LoVo (cell line): ENCODE measurements at places on chromosomes 2 and 18.

GRCh38 chr2:234795272-234795920, 156.4 kb upstream of the SH3BP4 start:
- no peak for DNase-seq

- DNase-seq, result no peak
Measured at GRCh38 chr18:28760299-28760698, 583.4 kb upstream of the CDH2 start.

DNA sequence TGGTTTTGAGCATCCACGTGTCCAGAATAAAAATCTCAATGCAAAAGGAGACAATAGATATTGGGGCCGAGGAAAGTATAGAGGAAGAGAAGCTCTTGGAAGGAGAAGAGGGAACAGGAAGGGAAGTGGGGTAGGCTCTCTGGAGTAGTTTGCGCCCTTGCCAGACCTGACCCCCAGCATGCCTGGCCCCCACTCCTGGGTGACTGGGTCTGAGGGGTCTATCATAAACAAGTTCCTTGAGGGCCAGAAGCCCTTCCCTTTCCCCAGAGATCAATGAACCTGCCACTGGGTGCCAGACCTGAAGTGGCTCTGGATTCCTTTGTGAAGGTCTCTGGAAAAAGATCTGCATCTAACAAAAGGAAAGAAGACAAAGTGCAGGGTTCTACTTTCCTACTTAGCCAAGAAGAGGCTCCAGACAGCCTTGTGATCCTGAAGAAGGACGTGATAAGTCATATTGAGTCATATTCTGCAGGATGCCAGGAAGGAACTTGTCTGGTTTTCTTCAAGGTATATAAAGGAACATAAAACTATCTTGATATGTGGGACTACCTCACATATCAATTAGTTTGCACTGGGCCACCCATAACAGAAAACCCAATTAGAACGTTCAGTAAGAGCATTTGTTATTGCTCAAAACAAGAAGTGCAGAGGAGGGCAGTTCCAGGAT, 18.7 kb upstream of the ATOH8 start:
- no peak for DNase-seq

GRCh38 chr2:228131833-228132232, 49.7 kb downstream of the SPHKAP start:
- DNase-seq, result no peak

DNA sequence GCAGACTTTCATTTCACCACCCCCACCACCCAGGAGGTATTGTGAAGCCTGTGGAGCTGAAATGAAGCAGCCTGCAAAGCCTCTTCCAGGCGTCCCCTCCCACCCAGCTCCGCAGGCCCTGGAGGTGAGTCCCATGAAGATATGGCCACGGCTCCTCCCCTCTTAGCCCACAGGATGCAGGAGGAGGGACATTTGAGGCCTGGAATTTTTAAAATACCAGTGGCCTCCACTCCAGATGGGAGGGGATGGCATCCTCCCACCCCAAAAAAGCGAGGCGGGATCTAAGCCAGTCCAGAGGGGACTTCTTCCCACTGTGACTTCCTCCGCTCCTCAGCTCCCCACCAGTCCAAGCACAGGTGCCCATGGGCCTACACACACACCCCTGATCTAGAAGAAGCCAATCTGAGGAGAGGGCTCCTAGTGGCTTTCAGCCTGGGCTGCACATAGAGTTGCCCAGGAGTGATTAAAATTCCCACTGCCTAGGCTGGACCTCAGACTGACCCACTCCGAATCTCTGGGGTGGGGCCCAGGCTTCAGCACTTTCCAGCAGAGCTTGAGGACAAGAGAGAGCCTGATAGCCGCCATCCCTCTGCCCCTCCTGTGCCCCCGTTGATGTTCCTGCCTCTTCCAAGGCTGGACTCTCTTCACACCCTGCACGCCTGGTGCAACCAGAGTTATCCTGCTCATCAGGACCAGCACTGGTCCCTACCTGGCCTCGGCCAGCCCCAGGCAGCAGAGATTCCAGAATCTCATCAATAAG, 206.9 kb downstream of the TNS1 start:
- DNase-seq, result no peak

- no peak for DNase-seq
Measured at GRCh38 chr2:229443546-229444268, 172.6 kb upstream of the PID1 start.

DNA sequence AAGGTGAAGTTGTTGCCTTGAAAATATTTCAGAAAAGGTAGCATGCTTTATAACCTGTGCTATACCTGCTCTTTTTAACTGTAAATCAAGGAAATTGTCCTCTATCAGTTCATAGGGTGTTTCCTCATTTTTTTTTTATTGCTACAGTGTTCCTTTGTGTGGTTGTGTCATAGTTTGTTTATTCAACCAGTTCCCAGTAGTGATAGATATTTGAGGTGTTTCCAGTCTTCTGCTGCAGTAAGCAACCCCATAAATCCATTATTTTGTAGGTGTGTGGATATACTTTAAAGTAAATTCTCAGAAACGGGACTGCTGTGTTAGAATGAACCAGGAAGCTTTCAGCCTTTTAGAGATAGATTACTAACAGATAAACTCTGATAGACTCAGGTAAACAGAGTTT, 39.6 kb downstream of the SEMA4F start:
- DNase-seq, result no peak
